ENCODE measurements at places on chromosomes 4 and X.
A peak's percentile ranks its signal among the peaks of the same experiment; 100 is the strongest.

- peak; percentile 74 for DNase-seq
Observed at GRCh38 chr4:2792711-2793585, at the start of gene SH3BP2. TSS of gene SH3BP2 (plus strand) at chr4:2793085. CDS start at chr4:2820618, 27,533 bp downstream.

DNA sequence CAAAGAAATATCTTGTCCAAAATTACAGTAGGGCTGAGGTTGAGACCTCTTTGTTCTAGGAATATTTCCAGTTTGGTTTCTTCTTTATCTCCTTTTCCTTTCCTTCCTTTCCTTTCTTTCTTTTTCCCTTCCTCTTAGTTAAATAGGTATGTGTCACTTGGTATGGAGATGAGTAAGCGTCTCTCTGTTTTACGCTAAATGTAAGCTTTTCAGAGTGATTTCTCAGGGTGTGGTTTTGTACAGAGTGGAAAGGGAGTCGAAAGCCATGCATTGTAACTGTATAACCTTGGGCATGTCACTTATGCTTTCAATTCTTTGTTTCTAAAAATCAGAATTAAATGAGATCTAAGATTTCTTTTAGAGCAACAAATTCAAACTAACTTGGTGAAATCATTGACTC, 54.8 kb downstream of the TLL1 start:
- DNase-seq = no peak

GRCh38 chr4:54587107-54587891, 70.5 kb upstream of the KIT start:
- no peak for DNase-seq

DNA sequence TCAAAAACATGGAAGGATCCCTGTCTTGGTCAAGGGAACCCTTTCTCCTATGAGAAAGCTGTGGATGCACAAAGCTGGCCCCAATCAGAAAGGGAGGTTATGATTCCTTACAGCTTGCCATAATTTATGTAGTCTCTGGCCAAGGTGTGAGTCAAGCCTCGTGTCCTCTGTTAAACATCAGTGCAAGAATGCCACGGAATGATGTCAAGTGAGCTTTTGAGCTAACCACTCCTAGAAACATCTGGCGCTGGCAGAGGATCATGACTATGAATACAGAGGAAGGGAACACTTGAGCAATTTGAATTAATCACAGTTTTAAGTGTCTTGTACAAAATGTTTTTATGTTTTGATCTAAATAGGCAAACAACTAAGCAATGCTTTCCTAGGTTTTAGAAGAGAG, 51.5 kb upstream of the RAP2C start:
- DNase-seq = peak; percentile 94

- no peak for DNase-seq
Observed at GRCh38 chr4:187451776-187452175, 543.8 kb upstream of the ZFP42 start.

DNA sequence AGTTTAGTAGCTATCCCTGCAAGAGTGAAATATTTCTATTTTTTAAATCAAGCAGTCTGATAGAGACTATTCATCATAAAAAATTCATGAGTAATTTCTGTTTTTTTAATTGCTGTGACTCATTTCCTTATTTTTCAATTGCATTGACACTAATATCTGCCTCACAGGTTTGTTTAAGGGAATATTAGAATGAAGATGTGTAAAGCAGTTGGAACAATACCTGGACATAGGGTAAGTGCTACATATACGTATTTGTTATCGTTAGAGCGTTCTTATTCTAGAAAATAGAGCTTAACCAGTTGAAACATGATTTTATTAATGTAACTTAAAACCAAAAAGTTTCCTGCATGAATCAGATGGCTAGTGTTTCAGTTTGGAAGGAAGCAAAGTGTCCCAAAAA, 2211.3 kb downstream of the PCDH7 start:
- no peak for DNase-seq

- no peak for DNase-seq
Observed at GRCh38 chr4:7444731-7445130, 10.0 kb upstream of the PSAPL1 start.

DNA sequence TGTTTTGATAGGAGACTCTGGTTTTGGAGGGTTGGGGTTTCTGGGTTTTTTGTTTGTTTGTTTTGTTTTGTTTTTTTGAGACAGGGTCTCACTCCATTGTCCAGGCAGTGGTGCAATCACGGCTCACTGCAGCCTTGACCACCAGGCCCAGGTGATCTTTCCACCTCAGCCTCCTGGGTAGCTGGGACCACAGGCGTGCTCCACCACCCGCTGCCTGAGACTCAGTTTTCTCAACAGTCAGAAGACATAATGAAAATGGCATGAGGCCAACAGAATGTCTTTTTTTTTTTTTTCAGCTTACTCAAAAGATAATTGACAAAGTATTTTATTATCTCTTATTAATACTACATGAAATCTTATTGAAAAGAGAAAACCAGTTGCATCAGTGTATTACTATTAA, 32.4 kb downstream of the TNIP2 start:
- DNase-seq = no peak

DNA sequence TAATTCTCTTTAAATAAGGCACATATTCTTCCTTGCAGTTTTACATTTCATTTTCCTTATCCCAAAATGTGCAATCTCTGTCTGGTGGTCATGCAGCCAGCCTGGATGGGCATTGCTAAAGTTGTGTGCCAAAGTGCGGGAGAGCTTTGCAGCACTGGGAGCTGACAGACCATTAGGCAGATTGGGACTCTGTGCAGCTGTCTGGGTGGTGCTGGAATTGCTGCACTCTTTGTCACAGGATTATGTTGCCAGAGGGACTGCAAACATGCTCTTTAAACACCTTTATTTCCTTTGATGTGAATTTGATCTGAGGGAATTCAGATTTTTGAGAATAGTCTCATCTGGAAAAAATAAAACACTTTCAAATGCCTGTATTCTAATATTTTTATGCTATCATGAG, 956.2 kb upstream of the DIAPH2 start:
- no peak for DNase-seq

DNA sequence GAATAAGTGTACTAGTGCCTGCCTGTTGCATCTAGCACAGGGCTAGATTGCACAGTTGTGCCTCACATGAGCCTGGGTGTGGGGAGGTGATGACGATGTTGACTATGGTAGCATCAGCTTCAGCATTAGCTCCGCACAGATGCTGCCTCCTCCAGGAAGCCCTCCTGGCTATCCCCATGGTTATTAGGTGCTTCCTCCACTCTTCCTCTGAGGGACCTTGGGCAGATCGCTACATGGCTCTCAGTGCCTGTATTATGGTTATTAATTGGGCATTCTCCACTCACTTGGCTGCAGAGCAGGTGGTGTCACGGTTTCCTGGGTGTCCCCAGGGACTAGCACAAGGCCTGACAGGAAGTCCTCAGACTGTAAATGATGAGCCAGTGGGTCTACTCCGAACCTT, 325.6 kb downstream of the ARHGAP10 start:
- no peak for DNase-seq

DNA sequence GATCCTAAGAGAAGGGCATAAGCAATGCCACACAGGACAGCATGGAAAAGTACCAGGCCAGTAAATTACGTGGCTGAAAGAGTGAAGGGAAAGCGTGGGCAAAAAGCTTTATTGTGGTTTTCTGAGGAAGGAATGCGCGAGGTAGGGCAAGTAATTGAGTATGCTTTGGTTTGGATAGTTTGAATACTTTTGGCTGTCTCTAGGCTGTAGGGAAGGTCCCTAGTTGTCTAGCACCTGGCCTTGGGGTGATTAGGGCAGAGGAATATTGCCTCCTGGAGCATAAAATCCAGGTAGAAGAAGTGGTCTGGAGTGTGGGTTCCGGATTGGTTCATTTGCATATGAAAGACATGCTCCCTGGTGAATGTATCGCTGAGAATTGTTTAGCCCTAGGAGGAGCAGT, 46.4 kb upstream of the NALF2 start:
- no peak for DNase-seq

GRCh38 chrX:118976599-118977340, 2.4 kb downstream of the LONRF3 start:
- peak; percentile 43 for DNase-seq

GRCh38 chrX:28549838-28550237, 37.4 kb upstream of the IL1RAPL1 start:
- DNase-seq = no peak

DNA sequence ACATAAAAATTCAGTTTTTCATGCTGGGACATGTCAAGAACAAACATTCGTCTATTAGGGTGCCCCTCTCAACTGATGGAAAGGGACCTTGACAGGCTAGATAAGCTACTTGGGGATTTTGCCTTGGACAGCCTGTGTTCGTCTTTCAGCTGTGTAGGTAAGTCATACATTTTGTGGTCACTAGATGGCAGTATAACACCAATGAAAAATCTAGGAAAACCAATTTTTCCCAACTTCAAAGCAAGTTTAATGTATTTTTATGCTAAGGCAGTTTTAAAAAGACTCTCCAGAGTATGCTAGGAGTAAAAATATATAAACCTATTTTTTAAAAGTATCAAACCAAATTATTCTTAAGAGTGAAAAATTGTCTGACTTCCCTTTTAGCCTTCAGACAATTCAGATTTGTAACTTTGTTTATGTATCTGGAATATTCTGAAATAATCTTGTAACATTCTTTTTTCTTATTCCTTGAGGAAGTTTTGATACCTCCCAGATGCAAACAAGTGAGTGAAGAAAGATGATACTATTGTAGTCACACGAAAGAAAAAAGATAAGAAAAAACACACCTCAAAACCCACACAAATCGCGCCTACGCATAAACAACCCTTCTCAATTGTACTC, 158.3 kb downstream of the CPE start:
- DNase-seq = no peak

- no peak for DNase-seq
Observed at GRCh38 chrX:129872524-129872923, 28.8 kb upstream of the ZDHHC9 start.

GRCh38 chr4:111066447-111066846, 443.6 kb upstream of the PITX2 start:
- DNase-seq = no peak

GRCh38 chr4:112423591-112423990, 92.4 kb downstream of the NEUROG2 start:
- no peak for DNase-seq

GRCh38 chrX:47231167-47231566, 1.6 kb upstream of the USP11 start:
- DNase-seq = no peak

- DNase-seq = no peak
Observed at GRCh38 chr4:80713409-80713808, 317.1 kb upstream of the BMP3 start.

- no peak for DNase-seq
Observed at GRCh38 chr4:165118256-165118909, 5.7 kb upstream of the TMEM192 start.

DNA sequence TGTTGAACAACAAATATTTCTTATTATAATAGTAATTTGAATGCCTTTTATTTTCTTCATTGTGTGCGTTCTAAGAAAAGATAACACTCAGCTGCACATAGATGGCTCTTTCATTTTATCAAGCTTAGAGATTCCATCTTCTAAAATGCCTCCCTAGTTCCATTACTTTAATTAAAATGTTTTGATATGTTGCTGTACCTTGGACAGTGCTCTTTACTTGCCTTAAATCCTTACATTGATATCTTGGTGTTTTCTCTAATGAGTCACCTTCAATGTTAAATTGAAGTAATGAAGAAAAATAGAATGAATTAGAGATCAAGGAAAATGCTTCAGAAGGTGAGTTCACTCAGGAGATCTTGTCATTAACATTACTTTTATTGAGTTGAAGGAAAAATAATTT, 1672.4 kb upstream of the AGA start:
- DNase-seq = no peak

DNA sequence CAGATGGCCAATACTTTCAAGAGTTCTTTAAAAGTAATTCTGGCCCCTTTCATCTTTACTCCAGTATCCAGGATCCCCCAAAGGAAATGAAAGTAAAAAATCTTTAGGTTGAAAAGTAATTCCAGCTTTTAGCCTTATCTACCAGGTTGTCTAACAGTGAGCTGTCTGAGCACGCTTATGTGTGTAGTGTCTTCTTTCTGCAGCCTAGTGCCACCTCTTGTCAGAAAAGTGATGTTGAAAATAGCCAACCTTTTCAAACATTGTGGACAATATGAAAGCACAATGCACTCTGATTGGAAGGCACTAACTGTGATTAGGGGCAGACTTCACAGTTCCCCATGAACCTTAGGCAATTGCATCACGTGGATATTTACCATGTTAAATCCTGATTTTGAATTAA, 92.1 kb downstream of the RELL1 start:
- DNase-seq = no peak

DNA sequence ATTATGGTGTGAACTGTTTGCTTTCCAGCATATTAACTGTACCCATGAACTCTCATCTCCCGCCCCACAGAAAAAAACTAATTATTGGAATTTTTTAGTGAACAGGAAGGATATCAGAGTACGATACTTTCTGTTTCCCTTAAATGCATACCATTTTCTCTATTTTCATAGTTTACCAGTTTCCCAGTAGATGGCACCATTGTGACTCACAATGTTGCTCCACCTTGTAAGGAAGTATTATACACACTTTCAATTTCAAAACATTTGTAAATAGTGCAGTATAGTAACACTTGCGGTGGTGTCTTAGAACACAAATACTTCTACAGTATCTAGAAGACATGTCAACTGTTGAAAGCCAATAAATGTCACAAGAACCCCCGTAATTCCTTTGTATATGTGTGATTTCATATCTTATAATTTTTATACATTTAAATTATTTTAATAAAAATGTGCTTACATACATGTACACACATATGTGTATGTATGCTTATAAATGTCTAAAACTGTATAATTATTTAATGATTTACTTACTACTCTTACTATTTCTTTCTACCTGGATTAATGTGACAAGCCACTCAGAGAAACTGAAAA, 167.3 kb downstream of the SLIT2 start:
- DNase-seq = no peak

GRCh38 chrX:132016628-132017430, 6.3 kb upstream of the STK26 start:
- no peak for DNase-seq

DNA sequence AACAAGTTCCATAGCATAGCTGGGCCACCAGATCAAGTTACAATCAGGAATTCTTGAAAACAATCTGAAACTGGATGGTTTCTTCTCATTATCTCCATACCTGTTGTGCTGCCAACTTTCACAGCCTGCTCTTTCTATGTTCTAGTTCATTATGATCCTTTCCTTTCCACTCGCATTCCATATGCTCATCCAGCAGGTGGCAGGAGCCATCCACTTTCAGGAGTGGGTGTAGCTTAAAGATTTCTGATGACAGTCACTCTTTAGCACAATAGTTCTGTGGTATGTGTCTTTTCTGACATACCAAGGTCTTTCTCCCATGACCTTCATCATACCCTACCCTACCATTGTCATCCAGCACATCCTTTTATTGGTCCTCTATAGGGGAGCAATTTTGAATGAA, 46.4 kb downstream of the PAGE2 start:
- peak; percentile 16 for DNase-seq

DNA sequence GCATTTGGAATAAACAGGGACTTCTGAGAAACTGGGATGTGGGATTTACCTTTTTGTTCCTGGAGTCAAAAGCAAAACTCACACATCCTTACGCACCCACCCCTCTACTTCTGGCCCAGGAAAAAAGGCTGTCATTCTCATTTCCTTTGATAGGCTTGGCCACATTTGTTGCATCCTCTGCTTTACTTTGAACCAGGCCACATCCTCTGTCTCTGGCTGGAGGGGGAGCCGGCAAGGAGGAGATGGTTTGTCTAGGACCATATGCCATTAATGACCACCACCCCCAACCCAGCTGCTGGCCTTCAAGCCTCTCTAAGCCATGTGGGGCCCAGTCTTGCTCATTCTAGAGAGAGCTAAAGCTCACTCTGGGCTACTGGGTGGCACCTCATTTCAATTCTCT, 64.5 kb downstream of the ATG4A start:
- no peak for DNase-seq

- no peak for DNase-seq
Observed at GRCh38 chr4:113614414-113614813, 147.1 kb downstream of the CAMK2D start.

- no peak for DNase-seq
Observed at GRCh38 chr4:89303177-89303576, 4.4 kb downstream of the GPRIN3 start.
